NCI-H1930 (cell line): ENCODE measurements at places on chromosomes 5 and 9.

DNA sequence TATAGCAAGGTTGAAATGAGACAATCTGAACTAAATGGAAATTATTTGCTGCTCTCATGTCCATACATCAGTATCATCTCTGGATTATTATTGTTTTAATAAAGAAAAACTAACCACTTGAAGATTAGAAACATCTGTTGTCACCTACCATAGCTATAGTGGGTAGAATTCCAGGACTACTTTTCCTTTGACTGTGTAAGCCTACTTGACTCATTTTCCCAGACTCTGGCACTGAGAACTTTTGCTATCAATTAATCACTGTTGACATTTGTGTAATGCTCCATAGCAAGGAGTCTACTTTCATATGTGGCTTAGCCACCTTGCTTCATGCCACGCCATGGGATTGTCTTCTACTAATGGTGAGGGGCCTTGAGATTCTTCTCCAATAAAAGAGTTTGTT is 59.9 kb upstream of the ARRDC3 start:
- no peak for DNase-seq

GRCh38 chr5:40480392-40480791 is 199.3 kb upstream of the PTGER4 start:
- no peak for DNase-seq

DNA sequence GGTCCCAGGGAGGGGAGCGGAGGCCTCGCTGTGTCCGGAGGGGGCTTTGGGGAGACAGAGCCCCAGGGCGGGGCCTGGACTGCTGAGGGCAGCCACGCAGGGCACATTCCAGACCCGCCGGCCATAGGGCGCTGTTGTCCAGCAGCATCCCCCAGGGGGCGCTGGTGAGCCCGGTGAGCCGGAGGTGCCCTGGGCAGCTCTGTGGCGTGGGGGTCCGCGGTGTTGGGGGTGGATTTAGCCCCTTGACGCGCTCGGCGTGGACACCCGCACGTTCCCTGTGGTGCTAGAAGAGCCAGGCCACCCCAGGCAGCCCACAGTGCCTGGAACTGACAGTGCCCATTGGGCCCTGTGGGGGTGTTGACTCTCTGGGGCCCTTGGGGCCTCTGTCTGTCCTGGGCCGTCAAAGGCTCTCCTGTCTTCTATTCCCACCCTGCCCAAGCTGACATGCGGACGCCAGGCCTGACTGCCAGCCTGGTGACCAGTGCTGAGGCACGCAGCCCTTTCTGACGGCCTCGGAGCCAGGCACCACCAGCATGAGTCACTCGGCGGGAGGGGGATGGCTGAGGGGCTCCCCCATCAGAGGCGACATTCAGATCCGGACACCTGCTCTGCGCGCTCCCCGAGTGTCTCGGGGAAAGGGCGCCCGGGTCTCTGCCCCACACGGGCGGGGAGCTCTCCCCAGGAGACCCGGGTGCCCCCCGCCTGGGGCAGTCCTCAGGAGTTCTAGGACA is 23.9 kb downstream of the TPPP start:
- DNase-seq: no peak

- no peak for DNase-seq
These were observed 18.6 kb downstream of the CETN3 start for GRCh38 chr5:90390928-90391327.

GRCh38 chr9:113645978-113646253 is 182.4 kb downstream of the RGS3 start:
- no peak for DNase-seq

DNA sequence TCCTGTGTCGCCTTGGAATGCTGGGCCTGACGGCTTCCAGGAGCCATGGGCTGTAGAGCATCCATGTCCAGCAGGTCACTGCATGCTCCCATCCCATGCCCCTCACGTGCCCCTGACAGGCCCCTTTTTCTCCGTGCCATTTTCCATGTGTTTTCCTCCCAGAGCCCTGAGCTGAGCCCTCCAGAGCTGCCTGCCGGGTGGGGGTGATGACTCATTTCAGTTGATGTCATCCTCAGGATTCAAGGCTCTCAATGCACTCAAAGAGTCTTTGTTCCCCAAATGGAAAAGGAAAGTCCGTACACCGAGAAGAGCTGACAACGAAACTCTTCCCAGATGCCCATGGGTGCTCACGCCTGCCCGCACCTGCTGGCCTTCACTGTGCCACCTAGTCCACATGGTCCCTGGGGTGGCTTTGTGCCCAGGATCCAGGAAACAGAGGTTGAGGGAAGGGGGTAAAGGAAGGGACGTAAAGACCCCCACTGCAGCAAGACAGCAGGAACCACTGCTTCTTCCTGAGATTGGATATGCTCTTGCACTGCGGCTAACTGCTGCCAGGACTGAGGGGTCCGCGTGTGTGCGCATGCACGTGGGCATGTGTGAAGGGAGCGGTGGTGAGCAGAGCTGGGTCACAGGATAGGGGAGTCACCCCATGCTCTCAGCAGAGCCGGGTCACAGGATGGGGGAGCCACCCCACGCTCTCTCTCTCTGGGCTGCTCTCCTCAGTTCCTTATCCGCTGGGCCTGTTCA is 27.6 kb downstream of the COL15A1 start:
- no peak for DNase-seq

GRCh38 chr5:117982691-117983090 is 1005.7 kb downstream of the DTWD2 start:
- no peak for DNase-seq

DNA sequence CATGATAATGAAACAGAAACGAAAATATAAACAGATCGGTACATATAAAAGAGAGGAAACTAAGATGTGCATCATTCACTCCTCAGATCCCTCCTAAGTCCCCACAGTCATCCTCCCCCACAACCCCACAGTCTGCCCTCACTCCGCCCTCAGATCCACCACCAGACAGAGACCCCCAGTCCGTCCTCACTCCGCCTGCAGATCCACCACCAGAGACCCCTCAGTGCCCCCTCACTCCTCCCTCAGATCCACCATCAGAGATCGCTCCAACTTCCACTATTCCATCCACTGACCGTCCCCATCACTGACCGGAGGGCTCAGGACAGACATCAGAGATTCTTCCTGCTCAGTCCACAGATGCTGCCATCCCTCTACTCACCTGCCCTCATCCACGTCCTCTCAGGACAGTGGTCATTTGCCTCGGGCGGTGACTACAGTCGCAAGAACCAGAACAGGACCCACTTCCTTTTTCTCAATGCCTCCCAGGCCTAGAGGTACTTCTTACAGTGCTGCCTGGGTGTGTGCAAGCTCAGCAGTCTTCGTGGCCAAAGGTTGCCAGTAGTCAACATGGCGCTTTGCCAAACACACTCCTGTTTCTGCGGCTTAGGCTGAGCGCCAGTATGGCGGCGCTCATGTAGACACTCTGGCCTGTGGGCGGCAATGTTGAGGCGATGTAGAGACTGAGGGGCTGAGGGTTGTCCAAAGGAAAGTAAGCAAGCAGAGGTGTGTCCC is 8.3 kb upstream of the SPATA31C1 start:
- DNase-seq: no peak

DNA sequence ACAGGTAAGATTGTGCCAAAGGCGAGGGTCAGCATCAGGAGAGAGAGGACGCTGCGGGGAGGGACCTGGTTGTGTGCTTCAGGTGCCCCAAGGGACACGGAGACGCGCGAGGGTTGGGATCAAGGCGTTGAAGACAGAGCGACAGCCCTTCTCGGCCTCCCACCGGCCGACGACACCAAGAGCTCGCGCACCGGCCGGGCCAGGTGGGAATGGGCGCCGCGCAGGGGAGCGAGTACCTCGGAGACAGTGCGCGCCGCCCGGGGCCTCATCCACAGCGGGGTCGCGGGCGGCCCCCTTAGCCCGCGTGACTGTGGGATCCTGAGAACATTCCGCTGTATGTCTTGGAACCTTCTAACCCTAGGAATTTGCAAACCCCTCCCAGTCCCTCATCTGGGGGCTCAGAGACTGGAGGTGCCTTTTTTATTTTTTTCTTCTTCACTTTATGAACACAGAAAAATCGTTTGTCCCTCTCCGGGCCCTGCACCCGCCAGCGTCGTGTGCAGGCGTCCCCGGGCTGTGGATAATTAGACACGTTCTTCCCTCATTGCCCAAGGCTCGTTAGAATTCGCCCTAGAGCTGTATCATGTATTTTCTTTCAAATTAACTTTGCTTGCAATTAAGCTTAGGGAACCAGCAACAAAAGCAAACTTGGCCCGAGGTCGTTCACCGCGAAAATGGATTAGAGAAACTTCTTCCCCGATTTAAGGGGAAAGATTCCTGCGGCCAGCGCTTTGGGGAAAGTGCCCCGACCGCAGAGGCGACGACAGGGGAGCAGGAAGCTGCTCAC is 4.8 kb downstream of the FOXE1 start:
- DNase-seq: no peak

DNA sequence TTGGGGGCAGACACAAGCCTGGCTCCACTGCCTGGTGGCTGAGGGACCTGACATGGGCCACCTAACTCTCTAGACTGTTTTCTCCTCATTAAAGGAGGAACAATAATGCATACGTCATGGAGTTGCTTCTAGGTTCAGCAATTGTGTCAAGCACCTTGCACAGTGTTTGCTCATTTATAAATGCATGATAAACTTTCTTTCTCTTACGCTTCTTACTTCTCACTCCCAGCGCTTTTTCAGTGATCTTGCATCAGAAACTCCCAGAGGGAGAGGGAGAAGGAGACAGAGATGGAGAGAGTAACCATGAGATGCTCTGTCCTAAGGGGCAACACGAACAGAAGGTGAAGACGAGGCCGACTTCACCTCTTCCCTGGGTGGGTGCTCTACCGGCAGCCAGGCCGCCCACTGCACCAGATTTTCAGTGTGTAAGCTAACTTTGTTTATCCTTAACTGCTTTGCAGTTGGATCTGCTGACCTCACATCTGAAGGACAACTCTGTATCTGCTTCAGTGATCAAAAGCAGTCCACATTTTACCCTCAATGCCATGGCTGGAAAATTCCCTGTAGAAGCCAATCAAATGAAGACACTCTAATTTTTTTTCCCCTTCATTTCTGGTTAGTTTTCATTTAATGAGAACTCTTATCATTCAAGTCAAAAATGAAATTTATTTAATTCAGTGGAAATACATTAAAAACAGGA is 35.3 kb downstream of the MED27 start:
- no peak for DNase-seq

GRCh38 chr5:96196407-96196806 is 234.8 kb upstream of the ELL2 start:
- no peak for DNase-seq

GRCh38 chr5:126508251-126508961 is 85.2 kb downstream of the GRAMD2B start:
- no peak for DNase-seq

DNA sequence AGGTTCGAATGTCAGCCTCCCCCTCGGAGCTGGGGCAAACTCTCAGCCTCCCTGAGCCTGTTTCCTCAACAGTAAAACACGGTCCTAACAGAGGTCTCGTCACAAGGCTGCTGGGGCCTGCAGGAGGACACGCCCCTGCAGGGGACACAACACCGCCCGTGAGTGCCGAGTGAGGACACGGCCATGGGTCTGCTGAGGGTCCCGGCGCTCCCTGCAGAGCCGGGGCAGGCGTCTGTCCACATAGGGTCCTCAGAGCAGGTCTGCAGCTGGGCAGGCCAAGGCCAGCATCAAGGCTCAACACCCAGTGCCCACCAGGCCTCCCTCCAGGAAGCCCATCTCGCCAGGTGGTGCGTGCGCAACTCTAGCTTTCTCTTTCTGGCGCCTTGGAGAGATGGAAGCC is 125.2 kb downstream of the VAV2 start:
- no peak for DNase-seq

- no peak for DNase-seq
These were observed 25.4 kb downstream of the DNAH5 start for GRCh38 chr5:13919087-13919486.

DNA sequence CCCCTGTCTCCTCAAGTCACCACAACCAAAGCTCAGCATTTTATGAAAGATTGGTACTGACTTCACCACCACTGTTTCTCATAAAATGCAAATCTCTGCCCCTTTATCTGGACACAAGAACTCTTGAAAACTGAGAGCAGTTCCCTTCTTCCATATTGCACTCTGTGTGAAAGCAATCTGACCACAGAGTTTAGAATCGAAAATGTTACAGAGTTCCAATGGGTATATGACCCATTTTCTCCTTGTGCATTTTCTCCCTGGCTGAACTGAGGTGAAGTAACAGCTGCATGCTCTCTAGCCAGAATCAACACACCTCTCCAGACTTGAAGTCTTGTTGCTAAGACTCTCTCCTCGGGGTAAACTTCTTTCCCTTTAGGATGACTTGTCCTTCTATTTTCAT is 111.0 kb upstream of the PLCXD3 start:
- DNase-seq: no peak

GRCh38 chr5:1787472-1788047 is 12.1 kb downstream of the MRPL36 start:
- DNase-seq: no peak

GRCh38 chr9:7910426-7911020 is 110.9 kb upstream of the DMAC1 start:
- DNase-seq: no peak

DNA sequence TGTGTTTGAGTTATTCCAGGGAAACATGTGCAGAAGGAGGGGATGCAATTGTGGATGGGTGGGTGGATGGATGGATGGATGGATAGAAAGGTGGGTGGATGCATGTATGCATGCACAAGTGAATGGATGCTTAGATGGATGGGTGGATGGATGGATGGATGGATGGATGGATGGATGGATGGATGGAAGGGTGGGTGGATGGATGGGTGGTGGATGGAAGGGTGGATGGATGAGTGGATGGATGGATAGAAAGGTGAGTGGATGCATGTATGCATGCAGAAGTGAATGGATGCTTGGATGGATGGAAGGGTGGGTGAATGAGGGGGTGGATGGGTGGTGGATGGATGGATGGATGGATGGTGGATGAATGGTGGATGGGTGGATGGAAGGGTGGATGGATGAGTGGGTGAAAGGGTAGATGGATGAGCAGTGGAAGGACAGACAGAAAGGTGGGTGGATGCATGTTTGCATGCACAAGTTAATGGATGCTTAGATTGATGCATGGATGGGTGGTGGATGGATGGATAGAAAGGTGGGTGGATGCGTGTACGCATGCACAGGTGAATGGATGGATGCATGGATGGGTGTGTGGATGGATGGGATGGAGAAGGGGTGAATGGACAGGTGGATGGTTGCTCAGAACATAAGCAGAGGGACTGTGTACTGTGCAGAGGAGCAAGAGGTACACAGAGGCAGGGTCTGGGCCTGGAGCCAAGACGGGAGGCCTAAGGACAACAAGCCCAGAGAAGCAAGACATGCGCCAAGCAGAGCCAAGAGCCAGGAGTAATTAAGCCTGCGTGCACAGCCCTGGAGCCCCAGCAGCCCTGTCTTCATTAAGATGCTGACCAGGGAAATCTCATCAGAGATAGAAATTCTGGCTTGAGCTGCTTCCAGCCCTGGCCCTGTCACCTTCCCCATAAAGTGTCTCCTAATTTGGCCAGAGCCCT is 84.6 kb upstream of the PPP1R26 start:
- no peak for DNase-seq
